BJ (cell line): ENCODE measurements at places on chromosomes 1 and 21.
A peak's percentile ranks its signal among the peaks of the same experiment; 100 is the strongest.

- DNase-seq = no peak
These were observed 546 bp downstream of the SKI start for GRCh38 chr1:2228694-2229036.

DNA sequence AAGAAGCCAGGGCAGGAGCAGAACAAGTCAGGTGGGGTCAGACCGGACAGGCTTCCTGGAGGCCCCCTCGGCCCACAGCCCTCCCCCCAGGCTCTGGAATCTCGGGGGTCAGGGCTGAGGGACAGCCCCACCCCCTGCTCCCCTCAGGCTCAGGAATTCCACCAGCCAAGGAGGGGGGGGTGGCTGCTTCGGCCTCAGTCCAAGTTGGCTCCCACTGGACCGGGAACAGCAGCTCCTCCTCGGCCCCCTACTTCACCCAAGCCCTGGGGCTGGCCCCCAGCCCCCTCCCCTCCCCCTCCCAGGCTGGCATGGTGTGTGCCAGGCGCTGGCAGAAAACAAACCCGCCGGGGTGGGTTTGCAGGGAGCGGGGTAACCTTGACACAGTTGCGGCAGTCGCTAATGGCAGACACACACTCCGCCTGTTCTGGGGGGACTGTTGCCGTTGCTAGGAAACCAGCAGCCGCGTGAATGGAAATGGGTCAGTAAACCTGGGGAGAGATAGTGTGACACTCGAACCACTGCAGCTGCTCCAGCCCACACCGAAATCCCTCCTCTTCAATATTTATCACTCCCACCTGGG lies 32.4 kb downstream of the AHDC1 start:
- no peak for DNase-seq

- no peak for DNase-seq
These were observed 90.0 kb downstream of the WDR64 start for GRCh38 chr1:241742084-241742483.

- DNase-seq = no peak
These were observed 136.5 kb downstream of the FGGY start for GRCh38 chr1:59433440-59433813.

- no peak for DNase-seq
These were observed 22.5 kb upstream of the SIKE1 start for GRCh38 chr1:114803001-114803400.

GRCh38 chr1:62448221-62448933 lies 11.5 kb downstream of the USP1 start:
- DNase-seq = no peak

GRCh38 chr1:12453400-12454343 lies 164.3 kb downstream of the DHRS3 start:
- DNase-seq = no peak

DNA sequence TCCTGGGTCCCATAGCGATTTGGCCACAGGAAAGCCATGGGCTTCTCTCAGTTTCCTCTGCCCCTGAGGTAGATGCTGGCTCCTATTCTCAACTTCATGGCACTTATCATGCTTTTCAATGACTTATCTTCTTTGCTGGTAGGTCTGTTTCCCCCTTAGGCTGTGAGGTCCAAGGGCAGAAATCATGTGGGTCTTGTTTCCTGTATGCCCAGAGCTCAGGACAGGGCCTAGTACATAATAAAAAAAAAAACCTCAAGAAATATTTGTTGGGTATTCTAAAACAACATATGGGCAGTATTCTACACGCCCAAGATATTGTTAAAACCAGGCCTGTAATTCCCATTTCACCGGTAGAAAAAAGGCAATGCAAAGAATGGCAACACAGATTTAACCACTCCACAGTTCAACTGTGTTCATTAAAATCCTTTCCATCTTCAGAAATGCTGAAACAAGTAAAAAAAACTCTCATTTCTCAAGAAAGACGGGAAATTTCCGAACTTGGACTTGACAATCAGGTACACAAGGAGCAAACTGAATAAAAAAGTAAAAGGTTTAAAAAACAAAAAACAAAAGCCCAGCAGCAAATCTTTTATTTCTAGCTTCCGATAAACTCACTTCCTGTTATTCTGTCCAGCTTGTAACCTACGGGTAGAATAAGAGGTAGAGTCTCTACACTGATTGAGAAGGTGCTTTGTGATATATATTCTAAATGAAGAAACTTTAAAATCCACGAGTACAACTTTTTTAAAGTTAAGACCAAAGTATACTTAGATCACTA lies 6.3 kb upstream of the TDRD10 start:
- DNase-seq = no peak

GRCh38 chr1:78420181-78420580 lies 70.6 kb upstream of the PTGFR start:
- DNase-seq = no peak

- no peak for DNase-seq
These were observed 161.8 kb downstream of the DSCAM start for GRCh38 chr21:40685141-40685540.

- no peak for DNase-seq
These were observed 76.2 kb downstream of the FBXO2 start for GRCh38 chr1:11578004-11578403.

DNA sequence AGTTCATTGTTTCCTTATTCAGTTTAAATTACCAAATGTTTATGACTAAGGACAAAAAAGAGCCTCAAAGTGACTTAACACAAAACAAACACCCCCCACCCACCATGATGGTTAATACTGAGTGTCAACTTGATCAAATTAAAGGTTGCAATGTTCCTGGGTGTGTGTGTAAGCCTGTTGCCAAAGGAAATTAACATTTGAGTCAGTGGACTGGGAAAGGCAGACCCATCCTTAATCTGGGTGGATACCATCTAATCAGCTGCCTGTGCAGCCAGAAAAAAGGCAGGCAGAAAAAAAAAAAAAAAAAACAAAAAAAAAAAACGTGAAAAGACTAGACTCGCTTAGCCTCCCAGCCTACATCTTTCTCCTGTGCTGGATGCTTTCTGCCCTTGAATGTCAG lies 543.4 kb downstream of the NEGR1 start:
- no peak for DNase-seq

GRCh38 chr1:246280551-246280950 lies 226.5 kb downstream of the SMYD3 start:
- no peak for DNase-seq

GRCh38 chr1:33364565-33364918 lies 43.6 kb upstream of the A3GALT2 start:
- no peak for DNase-seq

- peak; percentile 23 for DNase-seq
These were observed 62.8 kb downstream of the EDEM3 start for GRCh38 chr1:184691719-184692324.

GRCh38 chr1:93878501-93878888 lies 511 bp downstream of the DNTTIP2 start:
- DNase-seq = no peak

DNA sequence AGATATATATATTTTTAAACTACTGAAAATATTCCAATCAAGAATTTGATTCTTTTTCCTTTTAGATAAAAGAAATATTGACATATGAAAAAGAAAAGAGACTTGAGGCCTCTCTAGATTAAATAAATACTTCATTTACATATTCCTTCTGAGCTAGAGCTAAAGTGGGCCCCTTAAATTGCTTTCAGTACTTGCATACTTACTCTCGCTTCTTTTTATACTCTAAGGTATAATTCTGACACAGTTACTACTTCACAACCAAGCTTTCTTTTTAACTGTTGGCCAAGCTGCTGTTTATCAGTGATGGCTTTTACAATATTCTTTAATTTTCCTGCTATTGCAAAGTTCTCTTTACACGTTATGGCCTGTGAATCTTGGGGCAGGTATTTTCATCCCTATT lies 24.6 kb downstream of the EXTL2 start:
- DNase-seq = no peak

DNA sequence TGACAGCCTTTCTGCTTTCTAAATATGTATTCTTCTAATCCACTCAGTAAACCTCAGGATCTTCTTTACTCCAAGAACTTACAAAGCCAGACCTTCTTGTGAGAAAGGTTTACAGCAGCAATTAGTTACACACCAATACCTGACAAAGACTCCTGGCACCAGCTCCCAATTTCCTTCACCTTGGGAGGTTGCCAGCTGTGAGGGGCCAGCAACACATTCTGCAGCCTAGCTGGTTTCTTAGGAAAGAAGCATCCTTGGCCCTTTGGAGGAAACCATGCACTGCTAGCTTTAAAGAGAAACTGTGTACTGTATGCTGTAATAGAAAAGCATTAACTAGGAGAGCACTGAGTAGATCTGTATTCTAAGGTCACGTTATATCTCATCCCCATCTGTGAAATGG lies 10.8 kb downstream of the FYB2 start:
- DNase-seq = no peak

GRCh38 chr21:43345746-43346409 lies 81.1 kb downstream of the SIK1 start:
- no peak for DNase-seq

- DNase-seq = no peak
These were observed 314.9 kb downstream of the KIF26B start for GRCh38 chr1:245469734-245470133.

DNA sequence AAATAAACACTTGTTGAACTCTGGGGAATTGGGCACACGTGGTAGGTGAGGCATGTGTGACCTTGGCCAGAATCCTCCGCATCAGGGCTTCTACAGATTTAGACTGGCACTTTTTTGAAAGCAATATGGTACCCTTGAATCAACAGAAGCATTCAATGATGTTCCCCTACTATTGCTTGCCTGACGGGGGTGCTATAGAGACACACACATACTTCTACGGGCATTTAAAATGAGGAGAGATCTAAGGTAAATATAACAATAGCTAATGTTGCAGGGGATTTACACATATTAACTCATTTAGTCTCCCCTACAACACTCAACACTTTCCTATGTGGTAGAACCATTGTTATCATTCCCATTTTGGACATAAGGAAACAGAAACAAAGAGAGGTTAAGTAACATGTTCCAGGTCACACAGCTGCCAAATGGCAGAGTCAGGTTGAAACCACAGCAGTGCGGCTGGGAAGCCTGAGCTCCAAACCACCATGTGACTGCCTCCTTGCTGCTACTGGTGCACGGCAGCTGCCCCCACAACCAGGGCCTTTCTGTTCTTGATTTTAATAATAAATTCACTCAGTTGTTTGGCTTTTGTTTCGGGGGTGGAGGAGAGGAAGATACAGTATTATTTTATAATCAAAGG lies 147.4 kb downstream of the ZNF281 start:
- DNase-seq = no peak

GRCh38 chr1:47436979-47437446 lies 831 bp upstream of the FOXD2 start:
- no peak for DNase-seq

- DNase-seq = no peak
These were observed 35.4 kb upstream of the USP24 start for GRCh38 chr1:55250399-55251075.

- no peak for DNase-seq
These were observed 116.4 kb downstream of the USH2A start for GRCh38 chr1:216306830-216307229.

DNA sequence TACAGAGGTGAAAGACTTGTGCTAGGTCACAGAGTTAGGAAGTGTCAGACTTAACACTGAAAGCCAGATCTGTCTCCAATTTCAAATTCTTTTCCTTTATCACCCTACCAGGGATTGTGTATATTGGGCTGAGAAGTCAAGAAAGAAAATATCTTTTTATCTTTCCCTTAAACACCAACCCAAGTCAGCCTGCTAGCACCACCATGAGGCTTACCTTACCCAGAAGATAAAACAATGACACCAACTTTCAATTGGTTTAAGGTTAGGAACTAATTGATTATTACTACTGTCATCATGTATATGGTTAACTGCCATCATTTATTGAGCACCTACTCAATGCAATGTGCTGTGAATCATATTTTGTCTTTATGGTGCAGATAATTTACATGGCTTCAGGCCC lies 178.9 kb upstream of the FOXD3 start:
- DNase-seq = no peak

- no peak for DNase-seq
These were observed 2.8 kb downstream of the LAPTM5 start for GRCh38 chr1:30754684-30755171.

DNA sequence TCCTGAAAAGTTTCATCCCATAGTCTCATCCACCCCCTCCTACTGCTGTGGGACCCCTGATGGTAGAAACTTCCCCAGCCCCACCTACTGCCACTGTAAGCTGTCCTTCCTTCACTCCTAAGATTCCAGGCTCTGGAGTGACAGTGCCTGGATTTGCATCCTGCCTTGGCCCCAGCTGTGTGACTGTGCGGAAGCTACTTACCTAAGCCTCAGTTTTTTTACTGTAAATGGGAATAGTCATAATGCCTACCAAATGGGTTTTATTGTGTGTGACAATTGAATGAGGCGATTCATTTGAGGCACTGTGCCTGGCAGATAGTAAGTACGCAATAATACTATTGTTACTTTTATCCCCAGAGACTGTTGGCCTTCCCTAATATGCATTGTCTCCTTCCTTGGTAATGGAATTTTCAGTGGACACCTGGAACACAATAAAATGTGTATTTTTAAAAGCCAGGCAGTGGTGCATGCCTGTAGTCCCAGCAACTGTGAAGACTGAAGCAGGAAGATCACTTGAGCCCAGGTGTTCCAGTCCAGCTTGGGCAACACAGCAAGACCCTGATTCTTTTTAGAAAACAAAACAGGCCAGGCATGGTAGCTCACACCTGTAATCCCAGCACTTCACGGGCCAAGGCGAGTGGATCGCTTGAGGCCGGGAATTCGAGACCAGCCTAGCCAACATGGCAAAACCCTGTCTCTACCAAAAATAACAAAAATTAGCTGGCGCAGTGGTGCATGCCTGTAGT lies 55.0 kb upstream of the ZNF326 start:
- DNase-seq = no peak

- DNase-seq = no peak
These were observed 128.7 kb downstream of the PHTF1 start for GRCh38 chr1:113630340-113631327.

- DNase-seq = no peak
These were observed 59.6 kb downstream of the PLA2G4A start for GRCh38 chr1:186888367-186888766.

GRCh38 chr1:11786168-11786567 lies 19.6 kb downstream of the MTHFR start:
- DNase-seq = no peak

- no peak for DNase-seq
These were observed 407.5 kb downstream of the SETD4 start for GRCh38 chr21:35652872-35653271.

DNA sequence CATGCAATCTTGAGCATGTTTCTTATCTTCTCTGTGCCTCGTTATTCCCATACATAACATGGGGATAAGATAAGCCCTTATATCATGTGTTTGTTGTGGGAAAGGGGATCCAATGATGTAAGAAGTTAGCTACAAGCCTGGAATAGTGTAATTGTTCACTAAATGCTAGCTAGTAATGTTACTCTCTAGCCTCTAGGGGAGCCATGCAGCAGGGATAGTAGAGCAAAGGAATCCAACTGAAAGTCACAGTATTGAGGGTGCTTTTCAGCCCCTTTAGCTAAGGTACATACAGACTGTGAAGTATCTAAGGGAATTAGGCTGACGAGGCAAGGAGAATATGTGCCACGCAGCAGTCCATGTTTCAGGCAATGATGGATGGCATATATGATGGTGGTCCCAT lies 46.9 kb downstream of the IL23R start:
- no peak for DNase-seq
